KG1 (cell line): ENCODE measurements at places on chromosomes 7 and 10.

DNA sequence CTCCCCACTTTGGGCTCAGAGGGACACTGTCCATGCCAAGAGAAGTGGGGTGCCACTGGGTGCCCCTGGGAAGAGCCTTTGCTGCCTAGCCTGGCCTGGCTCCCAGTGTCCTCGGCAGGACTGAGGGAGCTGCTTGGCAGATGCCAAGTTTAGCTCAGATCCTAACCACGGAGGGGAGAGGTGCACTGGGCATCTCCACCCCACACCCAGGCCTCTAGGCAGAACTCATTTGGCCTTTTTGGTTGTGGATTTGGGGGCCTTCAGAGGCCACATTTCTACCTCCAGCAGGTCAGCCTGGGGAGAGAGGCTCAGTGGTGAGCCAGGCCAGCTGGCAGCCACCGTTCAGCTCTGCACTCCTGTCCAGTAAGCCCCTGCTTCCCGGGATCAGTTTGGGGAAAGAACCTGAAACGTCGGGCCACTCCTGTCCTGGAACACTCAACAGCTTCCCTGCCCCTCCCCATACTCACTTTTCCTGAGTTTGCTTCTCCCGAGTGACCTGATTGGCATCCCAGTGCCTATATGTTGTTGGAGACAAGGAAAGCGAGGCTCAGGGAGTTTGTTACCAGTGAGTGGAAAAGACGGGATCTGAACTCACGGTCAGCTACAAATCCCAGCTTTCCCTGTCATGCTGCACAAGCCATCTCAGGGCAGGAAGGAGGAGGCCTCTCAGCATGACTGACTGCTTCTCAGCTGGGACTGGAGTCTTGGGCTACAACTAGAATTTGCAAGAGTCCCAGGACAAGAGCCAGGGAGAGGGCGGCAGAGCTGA lies 11.2 kb upstream of the CXCL12 start:
- DNase-seq: no peak

GRCh38 chr10:102407425-102408130 lies 11.0 kb downstream of the PSD start:
- DNase-seq: no peak

- DNase-seq: no peak
These were observed 48.9 kb downstream of the SNX10 start for GRCh38 chr7:26340476-26341018.

GRCh38 chr7:6256109-6256483 lies 16.3 kb downstream of the CYTH3 start:
- DNase-seq: no peak
